NAMALWA (cell line): ENCODE measurements at places on chromosomes 2 and 18.

DNA sequence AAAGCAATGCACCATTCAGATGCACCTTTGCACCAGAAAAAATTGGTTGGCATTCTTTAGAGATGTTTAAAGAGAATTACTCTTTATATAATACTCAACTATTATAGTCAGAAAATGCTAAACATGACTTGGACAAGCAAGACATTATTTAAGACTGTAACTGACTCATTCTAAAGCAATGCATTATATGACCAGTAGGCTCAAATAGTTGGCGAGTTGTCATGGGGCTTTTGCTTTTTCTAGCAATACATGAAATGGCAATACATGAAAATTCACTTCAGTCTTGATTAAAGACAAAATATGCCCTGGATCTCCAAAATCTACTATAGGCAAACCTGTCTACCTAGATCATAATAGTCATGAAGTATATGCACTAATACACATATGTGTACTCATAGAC is 216.9 kb upstream of the VWC2L start:
- DNase-seq = no peak

DNA sequence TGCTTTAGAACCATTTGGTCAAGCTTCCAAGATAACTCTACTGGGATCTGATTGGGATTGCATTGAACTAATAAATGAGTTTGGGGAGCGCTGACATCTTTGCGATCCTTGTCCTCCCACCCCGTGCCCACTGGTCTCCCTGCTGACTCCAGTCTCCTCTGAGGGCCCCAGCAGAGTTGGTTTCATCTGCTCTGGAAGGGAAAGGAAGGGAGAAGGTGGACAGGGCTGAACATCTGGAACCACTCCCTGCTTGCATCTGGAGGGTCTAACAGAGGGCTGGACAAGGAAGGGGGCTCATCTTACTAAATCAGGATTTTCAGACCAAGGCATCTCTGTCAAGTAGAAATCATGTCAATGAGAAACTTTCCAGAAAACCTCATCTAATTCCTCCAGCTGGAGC is 12.8 kb downstream of the GBX2 start:
- DNase-seq = no peak

GRCh38 chr2:100580367-100581276 is 17.8 kb downstream of the PDCL3 start:
- no peak for DNase-seq

DNA sequence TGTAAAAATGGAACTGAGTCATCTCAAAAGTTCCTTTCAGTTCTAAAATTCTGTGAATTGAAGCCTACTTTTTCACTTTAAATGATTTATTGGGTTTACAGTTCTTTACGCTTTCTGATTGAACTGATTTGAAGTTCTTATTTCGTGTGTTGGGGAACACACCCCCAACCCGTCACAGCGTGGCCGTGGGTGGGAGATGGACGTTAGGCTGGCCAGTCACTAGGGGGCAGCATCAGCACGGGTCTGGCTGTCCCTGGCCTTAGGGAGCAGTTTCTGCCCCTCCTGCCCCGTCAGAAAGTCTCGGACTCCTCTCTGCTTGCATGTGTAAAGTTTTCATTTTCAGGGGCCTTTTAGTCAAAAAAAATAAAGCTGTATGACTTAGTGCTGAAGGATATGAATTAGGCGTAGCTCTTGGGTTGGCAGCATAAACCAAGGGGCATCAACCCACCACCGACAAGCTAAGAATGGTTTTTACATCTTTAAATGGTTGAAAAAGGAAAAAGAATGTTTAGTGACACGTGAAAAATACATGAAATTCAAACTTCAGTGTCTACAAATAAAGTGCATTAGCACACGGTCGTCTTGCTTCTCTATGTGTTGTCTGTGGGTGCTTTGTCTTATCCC is 63.4 kb downstream of the ZCCHC2 start:
- peak; percentile 76 for DNase-seq

DNA sequence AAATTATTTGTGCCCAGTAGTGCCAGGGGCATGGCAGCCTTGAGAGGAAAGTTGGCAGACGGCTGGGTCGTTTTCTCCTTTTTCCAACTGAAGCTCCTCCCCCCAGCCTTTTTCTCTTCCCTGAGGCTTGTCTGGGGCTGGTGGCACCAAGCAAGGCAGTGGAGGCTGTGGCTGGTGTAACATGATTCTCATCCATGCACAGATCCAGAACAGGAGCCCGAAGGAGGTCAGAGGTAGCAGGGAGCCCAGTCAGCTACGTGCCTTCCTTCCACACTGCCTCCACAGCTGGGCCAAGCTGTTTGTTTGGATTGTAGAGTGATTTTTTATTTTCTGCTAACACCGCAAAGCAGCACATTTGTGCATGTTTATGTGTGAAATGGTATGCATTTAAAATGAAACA is 170.3 kb upstream of the MGAT5 start:
- no peak for DNase-seq

GRCh38 chr2:124585277-124585676 is 560.2 kb downstream of the CNTNAP5 start:
- no peak for DNase-seq

DNA sequence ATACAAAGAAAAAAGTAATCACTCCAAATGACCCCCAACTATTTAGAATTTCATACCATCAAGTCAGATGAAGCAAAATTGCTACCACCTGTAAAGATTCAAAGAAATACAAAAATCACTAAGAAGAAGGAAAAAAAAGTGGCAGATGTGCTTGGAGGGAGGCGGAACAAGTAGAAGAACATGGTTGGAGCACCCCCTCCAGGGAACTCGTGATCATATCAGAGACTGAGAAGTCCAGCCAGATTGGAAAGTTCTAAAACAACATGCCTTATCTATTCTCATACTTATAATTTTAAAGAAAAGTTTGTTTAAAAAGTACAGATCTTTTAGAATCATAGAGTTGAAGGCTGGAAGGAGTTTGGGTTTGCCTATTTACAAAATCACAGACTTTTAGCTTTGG is 113.4 kb upstream of the CYP26B1 start:
- no peak for DNase-seq

DNA sequence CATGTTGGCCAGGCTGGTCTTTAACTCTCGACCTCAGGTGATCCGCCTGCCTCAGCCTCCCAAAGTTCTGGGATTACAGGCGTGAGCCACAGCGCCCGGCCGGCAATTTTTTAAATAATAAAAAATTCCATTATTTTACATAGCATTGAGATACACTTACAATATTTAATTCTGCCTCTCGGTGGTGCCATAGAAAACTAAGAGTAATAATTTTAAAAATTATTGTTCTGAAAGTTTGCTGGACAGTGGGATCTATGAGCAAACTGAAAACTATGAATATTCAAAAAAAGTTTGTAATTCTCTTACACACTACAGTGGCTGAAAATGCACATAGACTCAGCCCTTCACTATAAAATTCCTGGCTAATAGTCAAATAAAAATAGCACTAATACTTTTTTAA is 90.9 kb upstream of the STON1 start:
- no peak for DNase-seq

GRCh38 chr2:196244966-196245365 is 73.6 kb upstream of the STK17B start:
- DNase-seq = no peak

DNA sequence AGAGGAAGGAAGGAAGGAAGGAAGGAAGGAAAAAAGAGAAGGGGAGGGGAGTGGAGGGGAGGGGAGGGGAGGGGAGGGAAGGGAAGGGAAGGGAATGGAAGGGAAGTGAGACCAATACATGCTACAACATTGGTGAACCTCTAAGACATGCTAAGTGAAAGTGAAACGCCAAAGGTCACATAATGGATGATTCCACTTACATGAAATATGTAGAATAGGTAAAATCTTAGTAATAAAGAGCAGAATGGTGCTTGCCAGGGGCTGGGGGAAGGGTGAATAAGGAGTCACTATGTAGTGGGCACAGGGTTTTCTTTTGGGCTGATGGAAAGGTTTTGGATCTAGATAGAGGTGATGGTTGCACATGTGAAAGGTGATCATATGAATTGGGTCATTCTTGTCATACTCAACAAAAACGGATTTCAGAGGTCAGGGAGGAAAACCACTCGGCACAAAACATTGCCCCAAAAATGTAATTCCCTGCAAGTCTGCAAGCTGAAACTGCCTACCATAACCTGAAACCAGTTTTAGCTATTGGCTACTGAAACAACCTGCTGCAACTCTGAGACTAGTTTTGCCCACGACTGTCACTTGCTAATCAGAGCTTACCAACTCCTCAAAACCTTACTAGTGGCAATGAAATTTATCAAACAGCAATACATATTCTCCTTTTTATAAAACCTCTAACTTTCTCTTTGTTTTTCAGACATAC is 59.2 kb downstream of the CCDC141 start:
- no peak for DNase-seq

DNA sequence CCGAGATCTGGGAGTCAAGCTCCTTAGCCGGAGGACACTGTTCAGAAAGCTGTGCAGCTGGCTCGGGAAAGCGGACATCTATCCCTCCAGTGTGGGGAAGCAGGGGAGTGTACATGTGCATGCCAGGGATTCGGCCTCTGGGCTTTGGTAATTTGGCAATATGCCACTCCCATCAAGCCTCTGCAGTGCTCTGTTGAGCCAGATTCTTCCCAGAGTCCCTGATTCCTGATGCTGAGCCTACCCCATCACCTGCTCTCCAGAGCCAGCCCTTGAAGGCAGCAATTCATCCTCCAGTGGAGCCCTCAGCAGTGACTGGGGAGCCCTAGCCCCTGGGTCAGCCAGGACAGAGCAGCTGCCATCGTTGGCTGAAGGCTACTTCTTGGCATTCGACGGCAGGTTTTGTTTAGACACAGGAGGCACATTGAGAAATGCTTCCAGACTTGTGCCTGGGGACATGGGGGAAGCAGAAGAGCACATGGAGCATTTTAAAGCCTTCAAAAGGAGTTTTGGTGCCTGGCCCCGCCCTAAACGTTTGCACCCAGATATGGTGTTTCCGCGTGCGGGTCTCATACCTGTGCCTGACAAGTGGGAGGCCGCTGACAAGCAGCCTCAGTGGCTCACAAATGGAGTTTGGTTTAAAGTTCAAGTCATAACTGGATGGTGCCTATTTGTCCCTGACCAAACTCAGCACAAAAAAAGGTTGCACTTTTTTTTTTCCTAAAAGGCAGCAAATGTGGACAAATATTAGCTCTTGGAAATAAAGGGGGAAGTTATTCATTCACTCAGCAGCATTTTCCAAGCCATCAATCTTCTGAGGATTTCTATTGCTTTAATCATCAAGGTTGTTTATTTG is 272.8 kb downstream of the CYRIA start:
- DNase-seq = no peak

DNA sequence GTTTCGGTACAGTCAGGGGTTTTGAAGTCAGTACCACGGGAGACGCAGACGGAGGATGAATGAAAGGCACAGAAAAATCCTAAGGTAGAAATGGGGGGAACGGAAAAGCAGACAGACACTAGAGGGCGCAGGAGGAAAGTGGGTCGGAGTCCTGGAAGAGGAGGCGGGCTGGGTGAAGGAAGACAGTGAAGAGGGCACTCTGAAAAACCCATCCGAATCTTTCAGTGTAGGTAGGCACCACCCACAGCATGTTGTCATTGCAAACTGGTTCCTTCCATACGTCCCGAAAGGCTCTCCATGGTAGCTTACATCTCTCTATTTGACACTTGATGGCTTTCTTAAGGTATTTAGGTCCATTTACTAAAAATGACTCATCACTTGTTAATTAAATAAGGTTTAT is 18.5 kb upstream of the ZNF236 start:
- DNase-seq = peak; percentile 87

GRCh38 chr2:156134887-156135286 is 197.6 kb downstream of the NR4A2 start:
- DNase-seq = no peak

DNA sequence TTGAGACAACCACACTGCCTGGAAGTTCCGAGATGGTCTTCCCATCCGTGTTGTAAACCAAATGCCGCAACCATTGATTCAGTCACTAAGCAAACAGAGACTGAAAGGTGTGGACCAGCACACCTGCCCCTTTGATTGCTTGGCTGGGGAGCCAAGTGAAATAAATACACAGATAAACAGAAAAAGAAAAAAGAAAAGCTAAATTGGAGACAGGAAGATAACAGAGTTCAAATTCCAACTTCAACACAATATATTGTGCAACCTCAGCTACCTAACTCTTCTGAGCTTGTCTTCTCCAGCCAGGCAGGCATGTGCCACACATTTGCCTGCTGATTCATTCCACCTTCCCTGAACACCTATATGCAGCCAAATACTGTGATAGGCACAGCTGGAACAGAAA is 110.9 kb downstream of the PID1 start:
- no peak for DNase-seq

GRCh38 chr2:196500686-196501431 is 138.7 kb upstream of the CCDC150 start:
- DNase-seq = no peak

DNA sequence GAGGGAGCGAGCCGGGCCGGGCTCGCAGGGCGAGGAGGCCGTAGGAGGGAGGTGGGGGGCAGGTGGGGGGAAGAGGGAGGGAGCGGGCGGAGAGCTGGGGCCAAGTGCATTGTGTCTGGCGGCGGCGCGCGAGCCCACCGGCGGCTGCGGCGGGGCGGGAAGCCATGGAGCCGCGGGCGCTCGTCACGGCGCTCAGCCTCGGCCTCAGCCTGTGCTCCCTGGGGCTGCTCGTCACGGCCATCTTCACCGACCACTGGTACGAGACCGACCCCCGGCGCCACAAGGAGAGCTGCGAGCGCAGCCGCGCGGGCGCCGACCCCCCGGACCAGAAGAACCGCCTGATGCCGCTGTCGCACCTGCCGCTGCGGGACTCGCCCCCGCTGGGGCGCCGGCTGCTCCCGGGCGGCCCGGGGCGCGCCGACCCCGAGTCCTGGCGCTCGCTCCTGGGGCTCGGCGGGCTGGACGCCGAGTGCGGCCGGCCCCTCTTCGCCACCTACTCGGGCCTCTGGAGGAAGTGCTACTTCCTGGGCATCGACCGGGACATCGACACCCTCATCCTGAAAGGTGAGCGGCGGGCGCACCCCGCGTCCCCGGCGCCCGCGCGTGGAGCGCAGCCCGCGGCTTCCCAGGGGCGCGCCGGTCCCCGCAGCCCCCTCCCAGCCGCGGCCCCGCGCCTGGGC is at the start of gene TMEM178A:
Gene TMEM178A (plus strand): TSS at position 107 of the 680 bp plus-strand sequence. CDS start 58 bp downstream, at position 165.
- no peak for DNase-seq

- DNase-seq = no peak
Observed at GRCh38 chr2:128835342-128835855, 516.7 kb upstream of the HS6ST1 start.

DNA sequence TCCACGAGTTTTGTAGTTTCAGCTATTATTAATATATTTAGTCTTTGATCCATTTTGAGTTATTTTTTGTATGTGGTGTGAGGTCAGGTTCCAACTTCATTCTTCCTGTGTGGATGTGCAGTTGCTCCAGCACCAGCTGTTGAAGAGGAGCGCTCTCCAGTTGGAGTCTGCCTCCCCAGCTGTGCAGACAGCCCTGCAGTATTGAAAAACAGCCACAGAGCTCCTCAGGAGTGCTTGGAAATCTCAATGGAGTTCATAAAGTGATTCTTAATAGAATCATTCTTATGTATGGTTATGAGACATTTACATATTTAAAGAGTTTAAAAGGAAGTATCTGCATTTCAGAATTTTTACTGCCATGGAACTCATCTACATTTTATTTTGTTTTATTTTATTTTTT is 17.3 kb downstream of the DGKD start:
- DNase-seq = no peak

DNA sequence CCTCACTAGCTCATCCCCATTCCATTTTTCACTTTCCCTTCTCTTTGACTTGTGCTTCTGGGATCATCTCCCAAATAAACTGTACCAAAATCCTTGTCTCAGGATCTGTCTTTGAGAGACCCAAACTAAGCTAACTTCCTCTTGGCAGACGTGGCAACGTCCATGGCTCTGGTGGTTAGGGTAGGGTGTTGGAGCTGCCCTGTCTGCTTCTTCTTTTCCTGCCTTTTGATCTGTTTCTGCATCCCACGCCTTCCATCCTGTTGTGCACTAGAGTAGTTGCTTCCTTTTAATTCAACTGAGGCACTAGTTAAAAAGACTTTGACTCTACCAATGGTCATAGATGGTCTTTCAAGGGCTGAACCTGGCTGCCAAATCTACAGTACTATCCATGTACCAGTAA is 5.5 kb upstream of the MAP4K4 start:
- DNase-seq = no peak
